ENCODE measurements at places on chromosomes 6 and 20.
A peak's percentile ranks its signal among the peaks of the same experiment; 100 is the strongest.

DNA sequence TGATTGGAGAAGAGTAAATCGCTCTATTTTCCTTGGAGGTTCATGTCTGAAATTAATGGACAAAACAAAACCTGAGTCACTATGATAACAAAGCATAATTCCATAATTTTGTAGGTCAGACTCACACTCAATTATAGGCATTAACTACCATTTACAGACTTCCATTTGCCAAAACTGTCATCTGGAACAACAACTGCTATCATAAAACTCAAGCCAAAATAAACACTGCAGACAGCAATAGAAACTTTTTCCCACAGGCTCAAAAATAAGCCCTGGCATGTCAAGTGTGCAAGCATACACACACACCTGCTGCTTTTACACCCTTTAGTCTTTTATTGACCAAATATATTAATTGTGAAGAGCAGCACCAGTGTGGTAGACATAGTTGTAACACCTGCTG lies 7.1 kb downstream of the MRPS10 start:
- no peak for DNase-seq

GRCh38 chr20:52974179-52974594 lies 2.0 kb downstream of the TSHZ2 start:
- no peak for DNase-seq

DNA sequence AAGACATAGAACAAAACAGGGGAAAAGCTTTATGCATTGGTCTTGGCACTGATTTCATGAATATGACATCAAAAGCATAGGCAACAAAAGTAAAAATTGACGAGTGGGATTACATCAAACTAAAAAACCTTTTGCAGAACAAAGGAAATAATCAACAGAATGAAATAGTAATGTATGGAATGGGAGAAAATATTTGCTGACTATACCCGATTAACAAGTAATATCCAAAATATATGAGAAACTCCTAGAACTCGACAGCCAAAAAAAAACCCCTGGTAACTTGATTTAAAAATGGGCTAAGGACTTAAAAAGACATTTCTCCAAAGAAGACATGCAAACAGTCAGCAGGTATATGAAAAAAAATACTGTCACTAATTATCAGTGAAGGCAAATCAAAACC lies 231.7 kb upstream of the MAN1A1 start:
- no peak for DNase-seq

DNA sequence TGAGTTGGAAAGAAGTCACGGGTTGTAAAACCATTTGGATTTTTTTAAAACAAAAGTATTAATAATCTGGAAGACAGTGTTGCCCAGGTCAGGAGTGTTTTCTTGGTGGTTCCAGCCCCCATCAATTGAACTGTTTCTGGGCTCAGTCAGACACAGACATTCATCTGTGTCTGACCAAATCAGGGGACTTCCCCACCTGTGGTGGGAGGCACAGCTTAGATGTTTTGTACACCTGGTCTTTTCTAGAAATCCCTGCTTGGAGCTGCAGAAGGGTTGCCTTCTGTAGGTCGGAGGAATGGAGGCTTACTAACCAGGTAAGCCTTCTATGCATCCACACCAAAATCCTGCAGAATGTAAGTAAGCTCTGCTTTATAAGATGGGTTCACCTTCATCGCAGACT lies 63.6 kb downstream of the CDS2 start:
- no peak for DNase-seq

- no peak for DNase-seq
Measured at GRCh38 chr6:47290124-47290834, 19.4 kb downstream of the TNFRSF21 start.

- DNase-seq: no peak
Measured at GRCh38 chr20:6420336-6420735, 297.5 kb upstream of the FERMT1 start.

GRCh38 chr6:131250122-131250521 lies 114.9 kb downstream of the AKAP7 start:
- DNase-seq: peak; percentile 47

GRCh38 chr20:38825901-38826625 lies 20.6 kb downstream of the PPP1R16B start:
- peak; percentile 31 for DNase-seq
